Adrenal gland (tissue), 19 donors: ENCODE measurements at places on chromosomes 4 and X. TPM values are rescaled to one million over a fixed set of nuclear protein-coding genes. Genes with fewer than 3 reads are reported as not detected.

FGFBP2 gene
- not detected for total RNA-seq

ANOS1 gene
- total RNA-seq, result 1.1 TPM

SULT1B1 gene
- 0.26 TPM for total RNA-seq

DNA sequence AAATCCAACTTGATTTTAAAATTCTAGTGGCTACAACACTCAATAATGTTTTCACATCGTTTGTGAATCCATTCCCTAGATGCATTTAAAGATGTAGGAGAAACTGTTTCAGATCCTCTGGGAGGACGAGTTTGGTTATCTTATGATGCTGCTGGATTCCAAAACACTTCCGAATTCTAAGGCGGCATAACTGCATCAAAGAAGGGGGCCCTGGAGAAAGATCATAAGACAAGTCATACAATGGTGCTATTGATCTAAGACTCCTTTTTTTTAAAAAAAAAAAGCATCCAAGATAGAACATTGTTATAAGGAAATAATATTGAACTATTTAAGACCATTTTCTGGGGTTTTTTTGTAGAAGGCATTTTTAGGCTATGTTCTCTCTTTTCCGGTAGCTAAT is 25.5 kb downstream of the ASB9 start:
- no peak overlapping the region for H3K27ac ChIP-seq
- no peak for DNase-seq
- peaks cover 12% of the 10 kb centered on the region for H3K27me3 ChIP-seq
- no peaks in the 10 kb centered on the region for H3K4me1 ChIP-seq
- no peak overlapping the region for H3K4me3 ChIP-seq
- H3K36me3 ChIP-seq, result no peaks in the 10 kb centered on the region

ZC4H2 gene
- total RNA-seq, result 13.5 TPM

DNA sequence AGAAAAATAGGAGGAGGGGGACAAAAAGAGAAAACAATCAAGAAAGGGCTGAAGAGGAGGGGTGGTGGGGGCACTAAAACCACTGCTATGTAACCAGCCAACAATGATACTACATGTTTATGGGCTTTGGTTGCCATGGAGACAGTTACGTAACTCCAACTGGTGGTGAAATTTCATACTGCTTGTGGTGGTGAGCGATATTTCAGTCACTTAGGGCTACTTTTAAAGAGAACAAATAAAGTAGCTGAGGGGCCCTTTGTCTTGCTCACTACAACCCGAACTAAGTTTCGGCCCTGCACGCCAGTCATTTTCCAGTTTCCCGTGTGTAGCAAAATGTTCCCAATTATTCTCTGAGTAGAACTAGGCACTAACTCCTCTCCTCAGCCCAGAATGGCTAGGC is 275.2 kb upstream of the EDA2R start:
- H3K4me3 ChIP-seq, result no peak overlapping the region
- no peaks in the 10 kb centered on the region for H3K4me1 ChIP-seq
- H3K36me3 ChIP-seq, result no peaks in the 10 kb centered on the region
- H3K27ac ChIP-seq, result no peak overlapping the region

DNAAF6 gene
- total RNA-seq, result not detected

GRCh38 chr4:52911684-52912294 is 49.7 kb downstream of the RASL11B start:
- no peak overlapping the region for H3K27ac ChIP-seq
- H3K4me1 ChIP-seq, result peaks cover 27% of the 10 kb centered on the region
- DNase-seq, result peak; percentile 74
- H3K4me3 ChIP-seq, result no peak overlapping the region
- H3K27me3 ChIP-seq, result no peaks in the 10 kb centered on the region
- H3K36me3 ChIP-seq, result no peaks in the 10 kb centered on the region

DNA sequence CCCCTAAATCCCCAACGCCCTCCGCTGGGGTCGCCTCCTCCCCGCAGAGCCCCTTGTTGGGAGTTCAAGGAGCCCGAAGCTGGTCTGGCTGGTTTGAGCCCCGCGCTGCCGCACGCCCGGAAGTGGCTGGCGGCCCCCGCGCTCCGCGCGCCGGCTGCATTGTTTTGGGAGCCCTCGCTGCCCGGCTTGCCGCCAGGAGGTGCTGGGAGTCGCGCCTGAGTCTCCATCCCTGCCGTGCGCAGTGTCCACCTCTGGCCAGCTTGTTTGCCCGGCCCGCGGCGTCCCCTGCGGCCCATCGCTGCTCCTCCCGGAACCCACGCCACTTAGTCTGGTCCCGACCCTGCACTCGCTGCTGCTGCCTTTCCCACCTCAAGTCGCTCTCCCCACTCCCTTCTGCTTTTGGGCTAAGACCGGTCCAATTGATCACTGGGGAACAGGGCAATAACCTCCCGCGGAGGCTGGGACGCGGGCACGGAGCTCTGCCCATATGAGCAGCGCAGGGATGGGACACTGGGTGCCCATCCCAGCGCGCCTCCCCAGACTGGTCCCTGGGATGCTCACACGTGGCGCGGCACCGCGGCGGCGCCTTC is 2.2 kb upstream of the SFRP2 start:
- H3K4me1 ChIP-seq, result peaks cover 3% of the 10 kb centered on the region
- DNase-seq, result no peak
- H3K4me3 ChIP-seq, result peak overlapping the region; percentile 28
- no peak overlapping the region for H3K27ac ChIP-seq
- H3K36me3 ChIP-seq, result no peaks in the 10 kb centered on the region

FREM3 gene
- total RNA-seq, result not detected

GRCh38 chrX:19956306-19956705 is 34.6 kb downstream of the BCLAF3 start:
- no peak overlapping the region for H3K4me3 ChIP-seq
- H3K27ac ChIP-seq, result no peak overlapping the region
- H3K4me1 ChIP-seq, result no peaks in the 10 kb centered on the region
- DNase-seq, result no peak

DNA sequence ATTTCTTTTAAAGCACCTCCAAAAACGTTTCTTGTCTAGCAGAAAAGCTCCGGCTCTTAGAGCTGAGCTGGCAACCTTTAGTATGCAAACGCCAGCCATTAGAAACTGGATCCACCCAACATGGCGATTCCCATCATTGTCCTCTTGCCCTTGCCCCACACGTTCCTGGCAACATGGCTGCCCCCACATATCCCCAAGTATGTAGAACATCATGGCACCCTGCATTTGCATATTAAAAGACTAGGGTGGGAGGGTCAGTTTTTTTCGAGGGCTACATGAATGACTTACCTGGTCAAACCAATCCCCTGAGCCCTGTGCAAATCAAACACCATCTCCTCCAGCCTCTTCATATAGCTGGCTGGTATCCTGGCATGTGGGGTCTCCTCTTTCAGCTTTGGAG is 82.2 kb upstream of the HELT start:
- no peaks in the 10 kb centered on the region for H3K27me3 ChIP-seq
- H3K27ac ChIP-seq, result no peak overlapping the region
- no peaks in the 10 kb centered on the region for H3K4me1 ChIP-seq
- no peak for DNase-seq

SAGE1 gene
- not detected for total RNA-seq

- H3K36me3 ChIP-seq, result no peaks in the 10 kb centered on the region
- peaks cover 9% of the 10 kb centered on the region for H3K27me3 ChIP-seq
- H3K27ac ChIP-seq, result no peak overlapping the region
- no peak overlapping the region for H3K4me3 ChIP-seq
- no peaks in the 10 kb centered on the region for H3K4me1 ChIP-seq
Measured at GRCh38 chrX:46376246-46376885, 168.9 kb downstream of the ZNF674 start.

- no peaks in the 10 kb centered on the region for H3K36me3 ChIP-seq
- peaks cover 23% of the 10 kb centered on the region for H3K4me1 ChIP-seq
- H3K27me3 ChIP-seq, result no peaks in the 10 kb centered on the region
Measured at GRCh38 chr4:140726776-140727500, 29.2 kb downstream of the TBC1D9 start.

GRCh38 chr4:7295911-7296660 is 103.7 kb downstream of the SORCS2 start:
- H3K27me3 ChIP-seq, result peaks cover 6% of the 10 kb centered on the region
- no peak overlapping the region for H3K27ac ChIP-seq
- H3K4me3 ChIP-seq, result no peak overlapping the region
- DNase-seq, result peak; percentile 29
- no peaks in the 10 kb centered on the region for H3K4me1 ChIP-seq

GRCh38 chrX:13852001-13852695 is 35.3 kb upstream of the GPM6B start:
- H3K4me3 ChIP-seq, result no peak overlapping the region
- H3K4me1 ChIP-seq, result no peaks in the 10 kb centered on the region
- H3K27me3 ChIP-seq, result no peaks in the 10 kb centered on the region
- no peak for DNase-seq
- no peaks in the 10 kb centered on the region for H3K36me3 ChIP-seq

DNA sequence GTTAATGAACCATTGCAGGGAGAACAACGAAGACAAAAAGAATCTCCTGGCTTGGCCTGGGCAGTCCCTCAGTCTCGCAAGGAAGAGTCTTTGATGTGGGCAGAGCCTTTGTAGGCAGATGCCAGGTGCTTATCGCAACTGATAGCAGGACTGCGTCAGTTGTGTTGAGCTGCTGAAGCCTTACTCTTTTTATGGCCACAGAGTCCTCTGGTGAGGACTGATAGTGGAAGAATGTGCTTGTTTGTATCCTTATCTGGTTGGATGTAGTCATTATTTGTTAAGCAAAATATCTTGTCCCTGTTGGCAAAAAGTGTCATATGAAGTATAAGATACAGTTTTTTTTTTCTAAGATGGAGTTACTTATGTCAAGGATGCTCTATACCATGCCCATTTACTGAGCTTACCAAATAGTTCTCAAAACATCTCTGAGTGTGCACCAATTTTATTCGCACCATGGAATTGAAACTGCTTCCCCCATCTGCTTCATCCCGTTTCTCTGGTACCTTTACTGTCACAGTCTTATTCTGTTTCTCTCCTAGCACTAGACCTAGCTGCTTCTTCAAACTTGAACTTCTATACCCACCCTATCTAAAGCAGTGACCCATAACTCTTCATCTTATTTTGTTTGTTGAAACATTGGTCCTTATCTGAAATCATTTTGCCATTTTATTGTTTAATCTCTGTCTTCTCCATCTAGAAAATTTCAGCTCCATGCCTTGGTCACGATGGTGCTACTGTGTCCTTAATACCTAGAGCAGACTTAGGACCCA is 47.0 kb upstream of the SPRY1 start:
- no peaks in the 10 kb centered on the region for H3K36me3 ChIP-seq
- H3K27me3 ChIP-seq, result no peaks in the 10 kb centered on the region
- DNase-seq, result no peak
- no peaks in the 10 kb centered on the region for H3K4me1 ChIP-seq
- no peak overlapping the region for H3K4me3 ChIP-seq
- H3K27ac ChIP-seq, result no peak overlapping the region

DNA sequence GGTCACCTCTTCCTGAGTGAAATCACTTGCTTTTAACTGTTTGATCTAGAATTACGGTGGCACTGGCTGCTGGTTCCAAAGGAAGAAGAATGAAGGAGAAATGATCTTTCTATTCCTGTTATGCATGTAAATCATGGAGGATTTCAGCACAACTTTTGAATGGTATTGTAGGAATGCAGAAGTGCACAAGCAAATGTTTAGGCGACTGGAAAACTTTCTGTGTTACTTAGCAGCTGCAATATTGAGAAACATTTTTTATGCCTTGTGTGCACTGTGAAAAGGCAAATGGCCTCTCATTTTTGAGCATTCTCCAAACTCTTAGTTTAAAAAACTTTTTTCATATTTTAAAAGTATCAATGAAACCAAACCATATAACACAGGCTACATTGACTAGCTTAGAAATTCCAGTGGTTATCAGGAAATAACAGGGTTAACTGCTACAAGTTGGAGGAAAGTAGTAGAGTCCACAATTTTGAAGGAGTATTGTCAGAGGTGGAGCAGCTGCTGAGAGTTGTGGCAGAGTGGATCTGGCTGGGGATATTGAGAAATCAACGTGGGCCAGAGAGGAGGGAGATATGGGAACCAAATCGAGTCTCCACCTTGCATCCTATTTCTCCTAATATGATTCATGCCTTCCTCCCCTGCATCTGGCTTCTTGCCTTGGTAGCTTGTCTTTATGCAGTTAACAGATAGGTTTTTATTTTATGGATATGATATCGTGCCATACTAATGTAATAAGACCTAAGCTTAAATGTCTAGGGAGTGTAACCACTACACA is 32.0 kb upstream of the FHL1 start:
- no peak for DNase-seq
- H3K27me3 ChIP-seq, result no peaks in the 10 kb centered on the region
- no peak overlapping the region for H3K4me3 ChIP-seq
- H3K4me1 ChIP-seq, result no peaks in the 10 kb centered on the region
- no peaks in the 10 kb centered on the region for H3K36me3 ChIP-seq

TBC1D9 gene
- 27.7 TPM for total RNA-seq

TRIM2 gene
- total RNA-seq, result 45.8 TPM

DNA sequence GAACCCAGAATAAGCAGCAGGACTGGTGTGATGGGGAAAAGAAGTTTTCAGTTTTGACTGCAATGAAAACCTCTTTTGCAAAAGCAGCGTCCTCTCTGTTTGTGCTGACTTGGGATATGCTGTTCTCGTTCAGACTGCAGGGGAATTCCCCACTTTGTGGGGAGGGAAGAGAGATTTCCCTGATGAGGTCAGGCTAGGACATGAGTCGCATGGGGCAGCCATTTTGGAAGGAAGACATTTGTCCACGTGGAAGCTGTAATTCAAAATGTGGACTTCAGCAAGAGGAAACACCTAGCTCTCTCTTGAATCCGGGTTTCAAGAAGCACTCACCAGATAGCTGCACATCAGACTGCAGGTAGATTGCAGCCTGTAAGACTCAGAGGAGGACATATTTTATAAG is 39.3 kb downstream of the ING2 start:
- no peaks in the 10 kb centered on the region for H3K27me3 ChIP-seq
- no peaks in the 10 kb centered on the region for H3K4me1 ChIP-seq
- DNase-seq, result no peak

DNA sequence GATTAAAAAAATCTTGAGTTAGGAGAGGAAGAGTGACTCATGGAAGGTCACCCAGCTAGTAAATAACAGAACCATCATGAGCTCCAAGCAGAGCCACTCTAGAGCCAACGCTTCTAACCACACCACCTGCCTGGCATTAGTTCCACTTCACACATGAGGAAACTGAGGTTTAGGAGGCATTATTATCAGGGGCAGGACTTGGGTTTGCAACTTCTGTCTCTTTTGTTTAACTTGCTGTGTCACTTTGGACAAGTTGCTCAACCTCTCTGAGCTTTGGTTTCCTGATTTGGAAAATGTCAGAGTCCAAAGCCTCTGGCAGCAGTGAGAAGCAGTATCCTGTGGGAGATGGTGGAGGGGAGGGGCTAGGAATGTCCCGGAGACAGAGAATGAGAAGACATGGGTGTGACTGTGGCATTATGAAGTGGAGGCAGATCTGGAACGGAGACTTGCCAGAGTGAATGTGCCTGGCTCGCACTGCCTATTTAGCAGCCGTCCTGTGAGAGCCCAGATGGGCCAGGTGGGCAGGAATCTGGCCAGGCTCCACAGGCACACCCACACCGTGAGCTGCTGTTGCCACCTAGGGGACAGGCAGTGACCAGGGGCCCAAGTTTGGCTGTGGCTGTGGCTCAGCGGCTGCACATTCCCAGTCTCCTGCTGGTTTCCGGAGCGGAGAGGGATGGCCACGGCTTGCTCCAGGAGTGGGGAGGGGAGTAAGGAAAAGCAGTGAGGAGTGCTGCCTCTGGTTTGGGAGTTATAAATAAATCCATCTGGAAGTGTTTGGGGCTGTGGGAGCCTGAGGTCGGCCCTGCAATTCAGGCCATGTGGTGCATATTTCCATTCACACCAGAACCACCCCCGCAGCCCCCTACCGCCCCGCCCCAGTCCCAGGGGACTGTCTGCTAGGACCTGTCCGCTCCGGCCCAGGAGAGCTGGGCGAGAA is 93.4 kb downstream of the NHSL2 start:
- H3K36me3 ChIP-seq, result no peaks in the 10 kb centered on the region
- no peak overlapping the region for H3K4me3 ChIP-seq
- H3K4me1 ChIP-seq, result no peaks in the 10 kb centered on the region
- peaks cover 8% of the 10 kb centered on the region for H3K27me3 ChIP-seq

PABPC1L2A gene
- total RNA-seq, result not detected

TCP11X1 gene
- not detected for total RNA-seq
